ENCODE measurements at places on chromosomes 12 and 14.

DNA sequence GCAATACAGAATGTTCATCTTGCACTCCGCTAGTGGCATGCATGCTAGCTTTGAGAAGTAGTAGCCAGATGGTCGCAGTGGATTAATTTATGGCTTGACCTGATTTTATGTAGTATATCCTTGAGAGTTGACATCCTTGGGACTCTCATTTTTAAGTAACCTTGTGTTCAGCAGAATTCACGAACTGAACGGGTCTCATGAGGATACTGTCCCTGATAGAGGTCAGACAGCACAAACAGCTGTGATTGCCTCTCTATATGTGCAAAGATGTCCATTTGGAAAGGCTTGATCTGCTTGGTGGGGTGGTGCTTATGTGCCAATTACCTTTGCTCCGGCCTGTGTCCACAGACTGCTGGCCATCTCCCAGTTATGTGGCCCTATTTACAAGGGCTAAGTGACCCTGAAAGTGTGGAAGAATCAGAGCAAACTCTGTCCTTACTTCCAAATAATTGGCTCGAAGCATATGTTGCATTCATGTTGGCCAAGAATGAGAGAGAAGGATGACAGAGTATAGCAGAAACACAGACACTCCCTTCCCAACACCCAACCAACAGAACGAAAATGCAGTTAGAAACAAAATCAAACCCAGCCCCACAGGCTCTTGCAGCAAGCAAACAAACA is 167.1 kb downstream of the CRADD start:
- no peak for DNase-seq

DNA sequence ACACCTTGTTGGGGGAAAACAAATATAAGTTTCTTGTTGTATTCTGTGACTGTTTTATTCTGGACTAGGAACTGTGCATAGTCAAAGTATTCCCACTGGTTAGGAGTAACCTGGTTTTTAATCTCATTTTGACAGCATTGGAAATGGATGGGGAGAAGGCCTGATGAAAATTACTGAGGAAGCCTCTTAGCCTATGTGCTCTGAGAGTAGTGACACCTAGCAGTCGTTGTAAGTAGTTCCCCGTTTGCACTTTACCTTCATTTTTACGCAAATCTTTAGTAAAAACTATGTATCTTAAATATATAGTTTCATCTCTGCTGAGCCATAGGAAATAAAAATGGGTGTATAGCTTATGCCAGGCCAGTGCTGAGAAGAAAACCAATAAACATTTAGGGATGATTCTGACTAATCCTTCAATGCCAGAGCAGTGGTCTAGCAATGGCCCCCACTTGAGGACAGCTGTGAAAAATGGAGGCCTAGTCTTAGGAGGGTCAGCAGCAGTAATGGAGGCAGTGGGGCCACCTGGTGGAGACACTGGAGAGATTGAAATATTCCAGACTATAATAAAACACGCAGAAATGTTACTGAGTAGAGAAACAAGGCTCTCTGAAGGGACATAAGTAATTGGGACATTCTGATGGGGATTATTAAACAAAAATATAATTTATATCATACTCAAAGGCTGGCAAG is 133.2 kb upstream of the NOVA1 start:
- DNase-seq, result peak; percentile 27

DNA sequence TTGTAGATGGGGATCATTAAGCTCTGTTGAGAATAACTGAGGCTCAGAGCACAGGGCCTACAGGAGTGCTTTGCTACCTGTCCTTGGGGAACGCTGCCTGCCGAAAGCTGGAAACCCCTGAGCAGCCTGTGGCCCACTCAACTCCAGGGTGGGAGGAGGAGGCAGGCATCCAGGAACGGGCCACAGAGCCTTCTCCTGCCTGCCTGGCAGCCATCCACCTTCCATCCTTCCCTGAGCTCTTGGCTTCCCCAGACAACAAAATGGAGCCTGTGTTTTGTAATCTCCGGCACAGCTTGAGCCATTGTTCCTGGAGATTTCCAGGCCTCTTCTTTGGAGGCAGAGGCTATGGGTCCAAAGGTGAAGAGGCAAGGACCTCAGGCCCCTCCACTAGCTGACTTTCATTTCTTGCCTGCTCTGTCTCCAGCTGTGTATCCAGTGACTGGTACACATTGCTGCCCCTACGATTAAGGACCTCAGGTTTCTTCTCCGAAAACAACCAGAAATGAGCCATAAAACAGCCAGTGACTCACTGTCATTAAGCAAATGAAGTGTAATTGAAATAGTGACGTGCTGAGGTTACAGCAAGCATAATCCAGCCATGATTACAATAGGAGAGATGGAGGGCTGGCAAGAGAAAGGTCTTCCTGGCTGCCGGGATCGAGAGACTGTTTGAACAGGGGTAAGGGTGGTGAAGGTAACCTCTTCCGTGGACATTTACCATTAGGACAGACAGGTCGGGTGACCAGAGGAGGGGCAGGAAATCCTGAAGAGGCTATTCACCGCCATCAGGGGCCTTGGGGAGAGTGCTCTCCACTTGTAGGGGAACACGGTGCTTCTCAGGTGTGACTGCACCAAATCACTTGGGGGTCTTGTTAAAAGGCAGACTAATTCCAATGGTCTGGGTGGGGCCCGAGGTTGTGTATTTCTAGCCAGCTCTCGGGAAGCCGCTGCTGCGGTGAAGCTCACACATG is 56.3 kb upstream of the KCNA5 start:
- DNase-seq, result no peak

- DNase-seq, result peak; percentile 51
Observed at GRCh38 chr12:122842505-122843405, 7.5 kb downstream of the HIP1R start.

DNA sequence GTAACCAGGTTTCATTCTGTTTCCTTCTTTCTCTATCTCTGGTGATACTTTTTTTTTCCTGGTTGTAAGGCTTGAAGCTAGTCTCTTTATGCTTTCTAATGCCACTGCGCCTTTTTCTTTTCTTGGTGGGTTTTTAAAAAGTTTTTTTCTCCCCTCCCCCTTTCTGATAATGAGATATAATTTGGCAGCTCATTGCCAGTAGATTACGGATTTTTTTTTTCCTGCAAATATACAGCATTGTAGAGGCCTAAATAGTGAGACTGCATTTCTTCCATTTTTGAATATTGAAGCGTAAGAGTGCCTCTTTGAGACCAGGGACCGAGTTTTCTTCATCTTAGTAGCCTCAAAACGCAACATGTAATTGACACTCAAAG is 1.1 kb downstream of the PAPOLA start:
- no peak for DNase-seq

GRCh38 chr14:101732118-101732517 is 29.4 kb upstream of the PPP2R5C start:
- DNase-seq, result no peak

DNA sequence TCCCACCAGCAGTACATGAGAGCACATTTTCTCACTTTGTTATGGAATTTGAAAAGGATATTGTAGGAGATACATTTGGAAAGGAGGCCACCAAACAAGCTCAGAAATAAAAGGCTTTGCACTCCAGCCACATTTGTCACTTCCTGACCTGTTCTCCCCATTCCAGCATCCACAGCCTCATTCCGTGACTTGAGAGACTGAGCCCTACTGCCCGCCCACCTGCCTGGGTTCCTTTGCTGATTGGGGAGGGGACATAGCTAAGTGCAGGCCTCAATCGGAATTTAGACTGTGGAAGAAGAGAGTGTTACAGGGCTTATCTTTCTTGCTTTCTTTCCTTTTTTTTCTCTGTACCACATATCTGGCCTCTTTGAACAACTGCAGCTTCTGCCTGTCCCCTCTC is 735.4 kb upstream of the TMEM132C start:
- no peak for DNase-seq

- DNase-seq, result no peak
Observed at GRCh38 chr12:124683152-124684124, 116.0 kb upstream of the NCOR2 start.

GRCh38 chr12:122064025-122064777 is 14.4 kb upstream of the MLXIP start:
- peak; percentile 97 for DNase-seq

GRCh38 chr12:132373901-132374611 is 44.7 kb upstream of the GALNT9 start:
- DNase-seq, result no peak

DNA sequence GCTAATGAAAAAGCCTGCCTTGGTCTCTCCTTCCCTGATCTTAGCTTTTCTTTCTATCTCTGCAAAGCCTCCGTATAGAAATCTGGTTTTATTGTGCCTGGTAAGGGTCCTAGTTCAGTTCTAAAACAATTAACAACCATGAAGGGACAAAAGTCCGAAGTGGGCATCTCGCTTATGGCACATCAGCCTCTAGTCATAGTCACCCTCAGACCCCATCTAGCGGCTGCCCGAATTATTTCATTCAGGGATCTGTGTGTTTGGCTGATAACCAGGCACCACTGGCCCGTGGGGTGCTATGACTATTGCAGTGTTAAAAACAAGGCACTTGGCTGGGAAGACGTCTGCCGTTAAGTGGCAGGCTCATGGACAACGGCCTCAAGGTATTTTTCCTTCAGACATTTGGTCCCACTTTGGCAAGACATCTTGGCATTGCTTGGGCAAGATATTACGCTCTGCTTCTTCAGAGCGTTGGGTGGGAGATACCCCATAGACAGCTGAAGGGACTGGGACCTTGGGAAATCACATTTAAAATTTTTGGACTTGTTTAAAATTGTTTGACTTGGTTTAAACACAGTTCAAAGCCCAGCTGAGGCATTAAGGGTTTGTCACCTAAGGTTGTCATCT is 87.1 kb downstream of the SINHCAF start:
- DNase-seq, result peak; percentile 70

DNA sequence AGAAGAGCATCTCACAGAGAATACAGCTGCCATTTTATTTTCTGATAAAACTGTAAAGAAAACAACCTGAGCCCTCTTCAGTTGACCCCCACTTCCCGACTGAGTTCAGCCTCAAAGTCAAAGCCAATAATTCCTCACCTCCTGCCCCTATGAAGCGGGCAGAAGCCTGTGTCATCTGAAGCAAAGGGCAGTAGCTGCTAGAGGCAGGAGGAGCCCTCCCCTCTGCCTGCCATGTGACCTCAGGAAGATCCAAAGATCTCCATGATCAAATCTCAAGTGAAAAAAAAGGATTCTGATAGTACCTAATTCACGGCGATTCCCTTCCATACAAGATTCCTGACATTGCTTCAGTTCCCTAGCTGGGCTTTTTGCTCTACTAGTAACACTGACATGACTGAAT is 223.1 kb upstream of the CAND1 start:
- DNase-seq, result no peak

DNA sequence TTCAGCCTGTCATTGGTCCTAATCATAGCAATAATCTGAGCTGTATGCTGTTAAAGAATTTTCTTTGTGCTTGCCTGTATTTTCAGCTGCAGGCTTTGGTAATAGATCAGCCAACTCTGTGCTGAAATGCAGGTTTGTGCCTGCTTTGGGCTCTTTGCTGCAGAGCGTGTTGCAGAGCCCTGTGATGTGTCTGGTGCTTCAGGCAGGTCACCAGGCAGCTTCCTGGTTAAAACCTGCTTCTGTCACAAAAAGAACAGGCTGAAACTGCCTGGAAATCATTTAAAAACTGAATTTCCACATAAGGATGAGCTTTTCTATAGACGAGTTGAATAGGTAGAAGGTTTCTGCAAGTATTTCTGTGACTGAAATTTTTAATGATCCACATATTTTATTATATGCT is 3.1 kb downstream of the DIP2B start:
- no peak for DNase-seq

DNA sequence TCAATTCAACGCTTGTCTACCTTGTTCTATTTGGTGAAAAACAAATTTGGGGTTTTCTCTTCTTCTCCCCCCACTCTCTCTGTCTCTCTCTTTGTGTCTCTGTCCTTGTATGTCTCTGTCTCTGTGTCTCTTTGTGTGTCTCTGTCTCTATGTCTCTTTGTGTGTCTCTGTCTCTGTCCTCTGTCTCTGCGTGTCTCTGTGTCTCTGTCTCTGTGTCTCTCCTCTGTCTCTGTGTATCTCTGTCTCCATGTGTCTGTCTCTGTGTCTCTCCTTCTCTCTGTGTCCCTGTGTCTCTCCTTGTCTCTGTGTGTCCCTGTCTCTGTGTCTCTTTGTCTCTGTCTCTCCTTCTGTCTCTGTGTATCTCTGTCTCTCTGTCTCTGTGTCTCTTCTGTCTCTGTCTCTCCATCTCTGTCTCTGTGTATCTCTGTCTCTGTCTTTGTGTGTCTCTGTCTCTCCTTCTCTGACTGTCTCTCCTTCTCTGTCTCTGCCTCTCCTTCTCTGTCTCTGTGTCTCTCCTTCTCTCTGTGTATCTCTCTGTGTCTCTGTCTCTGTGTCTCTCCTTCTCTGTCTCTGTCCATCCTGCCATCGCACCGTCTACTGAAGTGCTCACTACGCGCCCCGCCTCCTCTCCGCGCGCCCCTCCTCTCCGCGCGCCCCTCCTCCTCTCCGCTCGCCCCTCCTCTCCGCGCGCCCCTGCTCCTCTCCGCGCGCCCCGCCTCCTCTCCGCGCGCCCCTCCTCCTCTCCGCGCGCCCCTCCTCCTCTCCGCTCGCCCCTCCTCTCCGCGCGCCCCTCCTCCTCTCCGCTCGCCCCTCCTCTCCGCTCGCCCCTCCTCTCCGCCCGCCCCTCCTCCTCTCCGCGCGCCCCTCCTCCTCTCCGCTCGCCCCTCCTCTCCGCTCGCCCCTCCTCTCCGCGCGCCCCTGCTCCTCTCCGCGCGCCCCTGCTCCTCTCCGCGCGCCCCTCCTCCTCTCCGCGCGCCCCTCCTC is 12.8 kb downstream of the LRCOL1 start:
- peak; percentile 43 for DNase-seq

DNA sequence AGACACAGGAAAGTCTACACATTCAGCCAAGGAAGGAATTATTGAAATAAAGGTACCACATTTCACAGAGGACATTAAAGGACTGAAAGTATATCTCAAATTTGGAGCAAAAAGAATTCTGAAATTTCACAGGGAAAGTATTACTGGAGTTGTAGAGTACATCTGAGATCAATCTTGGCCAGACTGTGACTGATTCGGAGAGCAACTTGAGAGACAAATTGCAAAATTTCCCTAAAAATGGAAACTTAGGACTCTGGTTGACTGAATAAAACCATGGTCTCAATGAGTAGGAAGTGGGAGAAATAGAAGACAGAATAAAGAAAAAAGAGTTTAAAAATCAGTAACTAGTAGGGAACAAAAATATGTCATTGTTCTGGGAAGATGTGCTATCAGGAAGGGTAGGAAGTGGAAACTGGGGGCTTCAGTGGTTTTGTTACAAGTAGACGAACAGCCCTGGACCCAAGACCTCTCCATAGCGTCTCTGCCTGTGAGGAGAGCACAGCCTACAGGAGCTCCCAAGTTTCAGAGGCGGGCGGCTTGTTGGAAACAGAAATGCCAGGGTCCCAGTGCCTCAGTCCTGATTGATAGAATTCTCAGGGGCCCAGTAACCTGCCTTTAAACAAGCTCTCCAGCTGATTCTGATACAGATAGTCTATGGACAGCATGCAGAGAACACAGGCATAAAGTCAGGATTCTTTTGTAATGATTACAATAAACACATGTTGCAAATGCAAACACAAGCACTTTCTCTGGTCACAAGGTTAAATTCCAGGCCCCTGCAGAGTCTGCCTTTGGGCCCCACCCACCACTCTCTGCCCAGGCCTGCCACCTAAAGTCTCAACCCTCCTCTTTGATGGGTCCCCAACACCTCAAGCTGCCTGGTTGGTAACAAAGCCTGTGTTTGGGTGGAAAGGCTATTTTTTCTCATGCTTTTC is 63.1 kb downstream of the BBS10 start:
- peak; percentile 56 for DNase-seq

- DNase-seq, result peak; percentile 83
Observed at GRCh38 chr12:121124402-121125109, 8.1 kb upstream of the P2RX7 start.

GRCh38 chr12:104494137-104494792 is 37.5 kb downstream of the CHST11 start:
- DNase-seq, result no peak
